Activated T-cell treated with anti-CD3 and anti-CD28 coated beads for 24 hours (primary cell): ENCODE measurements at places on chromosomes 7 and 10.

DNA sequence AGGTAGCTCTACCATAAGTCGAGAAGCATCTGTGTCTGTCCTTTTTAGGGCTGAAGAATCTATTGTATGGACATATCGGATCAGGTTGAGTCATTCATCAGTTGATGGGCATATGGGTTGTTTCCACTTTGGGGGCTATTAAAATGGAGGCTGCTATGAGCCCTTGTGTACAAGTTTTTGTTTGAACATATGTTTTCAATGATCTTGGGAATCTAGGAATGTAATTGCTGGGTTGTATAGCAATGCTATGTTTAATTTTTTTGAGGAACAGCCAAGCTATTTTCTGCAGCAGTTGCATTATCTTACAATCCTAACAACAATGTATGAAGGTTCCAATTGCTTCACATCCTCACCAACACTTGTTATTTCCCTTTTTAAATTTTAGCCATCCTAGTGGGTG lies 46.4 kb upstream of the HABP2 start:
- DNase-seq = no peak

DNA sequence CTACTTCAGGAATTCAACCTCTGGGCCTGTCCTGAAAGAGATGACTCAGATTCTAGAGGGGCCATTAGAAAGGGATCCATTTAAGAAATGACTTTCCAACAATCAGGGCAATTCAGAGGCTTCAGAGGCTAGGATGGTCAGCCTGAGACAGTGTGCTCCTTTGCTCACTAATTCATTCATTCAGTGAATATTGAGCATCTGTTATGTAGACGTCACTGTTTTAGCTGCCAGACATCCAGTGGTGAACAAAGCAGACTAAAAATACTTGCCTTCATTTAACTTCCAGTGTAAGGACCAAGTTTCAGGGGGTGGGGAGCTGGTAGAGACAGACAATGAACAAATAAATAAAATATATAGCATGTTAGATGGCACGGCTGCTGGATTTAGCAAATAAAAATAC lies 1.6 kb downstream of the KIAA1217 start:
- no peak for DNase-seq

- no peak for DNase-seq
These were observed 12.0 kb upstream of the MEST start for GRCh38 chr7:130479716-130480400.

GRCh38 chr7:92963566-92963965 lies 127.2 kb upstream of the CDK6 start:
- no peak for DNase-seq

DNA sequence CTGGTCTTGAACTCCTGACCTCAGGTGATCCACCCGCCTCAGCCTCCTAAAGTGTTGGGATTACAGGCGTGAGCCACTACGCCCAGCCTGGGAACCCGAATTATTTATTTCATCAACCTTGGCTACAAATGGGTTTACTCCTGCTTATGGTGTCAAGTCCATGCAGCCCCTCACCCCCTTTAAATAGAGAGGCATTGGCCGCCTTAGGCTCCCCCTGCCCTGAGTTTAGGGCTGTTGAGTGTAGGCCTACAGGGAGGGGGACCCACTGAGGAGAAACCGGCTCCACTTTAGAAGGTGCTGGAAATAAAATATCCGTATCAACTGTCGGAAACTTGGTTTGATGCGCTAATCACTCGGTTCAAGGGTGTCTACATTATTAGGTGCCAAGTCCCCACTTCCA lies 8.7 kb upstream of the SP8 start:
- no peak for DNase-seq

DNA sequence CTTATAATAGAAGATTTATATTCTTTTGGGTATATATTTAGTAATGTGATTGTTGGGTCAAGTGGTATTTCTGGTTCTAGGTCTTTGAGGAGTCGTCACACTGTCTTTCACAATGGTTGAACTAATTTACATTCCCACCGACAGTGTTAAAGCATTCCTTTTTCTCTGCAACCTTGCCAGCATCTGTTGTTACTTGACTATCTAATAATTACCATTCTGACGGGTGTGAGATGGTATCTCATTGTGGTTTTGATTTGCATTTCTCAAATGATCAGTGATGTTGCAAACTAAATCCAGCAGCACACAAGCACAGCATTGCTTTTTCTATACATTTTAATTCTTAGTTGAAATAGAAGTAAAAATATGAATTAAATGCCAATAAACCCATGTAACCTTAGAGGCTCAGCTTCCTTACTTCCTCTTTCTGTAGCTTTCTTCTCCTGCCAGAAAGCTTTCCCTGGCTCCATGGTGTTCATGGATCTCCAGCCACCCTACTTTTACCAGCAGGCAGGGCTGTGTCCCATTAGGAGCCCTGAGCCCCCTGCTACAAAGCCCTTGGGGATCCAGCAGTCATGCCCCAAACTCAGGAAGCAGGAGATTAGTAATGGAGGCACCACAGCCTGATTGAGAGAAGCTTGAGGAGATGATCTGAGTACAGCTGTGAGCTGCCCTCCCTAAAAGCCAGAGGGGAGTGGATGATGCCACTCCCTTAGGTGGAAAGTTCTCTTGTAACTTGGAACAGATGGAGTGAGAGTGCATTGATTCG lies 158.6 kb downstream of the TMEM178B start:
- DNase-seq = no peak

DNA sequence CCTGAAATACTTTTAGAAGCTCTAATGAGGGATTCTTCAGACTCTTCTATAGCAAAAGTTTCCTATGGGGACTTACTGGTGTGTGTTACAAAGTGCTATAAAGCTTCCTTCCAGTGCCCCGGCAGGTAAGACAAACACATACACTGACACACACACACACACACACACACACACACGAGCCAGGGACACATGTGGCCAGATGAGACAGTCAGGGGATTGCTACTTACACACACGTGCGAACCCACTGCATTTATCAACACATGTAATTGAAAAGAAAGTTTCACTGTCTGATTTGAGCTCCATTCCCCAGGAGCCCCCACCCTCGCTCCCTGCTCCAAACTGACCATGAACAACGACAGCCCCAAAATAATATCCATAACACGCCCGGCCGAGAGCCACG lies 119.8 kb downstream of the PRPF18 start:
- no peak for DNase-seq

DNA sequence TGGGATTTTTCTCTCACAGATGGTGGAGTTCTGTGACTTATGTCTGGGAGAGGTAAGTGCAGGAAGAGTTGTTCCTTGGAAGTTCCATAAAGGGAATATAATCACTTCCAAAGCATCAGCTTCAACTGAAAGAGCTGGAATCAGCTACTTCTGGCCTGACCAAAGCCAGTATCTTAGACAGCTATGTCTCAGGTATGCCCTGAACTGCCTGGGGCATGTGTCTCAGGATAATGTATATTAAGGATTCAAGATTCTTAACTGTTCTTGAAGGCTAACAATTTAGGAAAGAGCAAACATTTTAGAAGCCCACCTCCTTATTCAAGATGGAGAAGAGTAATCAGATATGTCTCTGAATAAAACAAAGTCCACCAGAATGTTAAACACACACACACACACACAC lies 12.4 kb upstream of the NOBOX start:
- DNase-seq = no peak

GRCh38 chr7:3367261-3367660 lies 66.2 kb downstream of the SDK1 start:
- no peak for DNase-seq

- DNase-seq = no peak
These were observed 7.5 kb downstream of the LAMB1 start for GRCh38 chr7:107995184-107996071.

- no peak for DNase-seq
These were observed 149.4 kb downstream of the USP6NL start for GRCh38 chr10:11462071-11462470.

DNA sequence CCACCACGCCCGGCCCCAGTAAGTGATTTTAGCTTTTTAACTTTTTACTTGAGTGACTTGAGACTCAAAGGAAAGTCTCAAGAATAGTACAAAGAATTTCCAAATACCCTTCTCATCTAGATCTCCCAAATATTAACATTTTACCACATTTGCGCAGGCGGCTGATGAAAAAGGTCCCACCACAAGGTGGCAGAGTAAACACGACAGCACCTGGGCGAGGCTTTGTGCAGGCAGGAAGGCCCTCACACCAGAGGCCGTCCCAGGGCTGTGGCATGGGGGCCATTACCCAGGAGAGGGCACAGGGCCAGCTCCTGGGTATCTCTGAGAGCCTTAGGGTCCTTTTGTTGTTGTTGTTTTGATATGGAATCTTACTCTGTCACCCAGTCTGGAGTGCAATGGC lies 50.0 kb upstream of the WIPI2 start:
- DNase-seq = peak; percentile 3

DNA sequence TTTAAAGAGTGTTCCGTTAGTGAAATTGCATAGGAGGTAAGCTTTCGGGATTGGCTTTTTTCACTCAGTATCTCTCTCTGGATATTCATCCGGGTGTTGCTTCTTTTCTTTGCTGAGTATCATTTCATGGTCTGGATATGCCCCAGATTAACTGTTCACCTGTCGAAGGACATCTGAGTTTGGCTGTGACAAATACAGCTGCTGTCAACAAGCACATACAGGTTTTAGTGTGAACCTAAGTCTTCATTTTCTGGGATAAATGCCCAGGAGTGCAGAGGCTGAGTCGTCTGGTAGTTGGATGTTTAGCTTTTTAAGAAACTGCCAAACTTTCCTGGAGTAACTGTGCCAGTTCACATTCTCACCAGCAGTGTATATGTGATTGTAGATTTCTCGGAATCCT lies 5.6 kb downstream of the DOCK1 start:
- DNase-seq = no peak

GRCh38 chr10:63515002-63515763 lies 6.0 kb upstream of the REEP3 start:
- peak; percentile 7 for DNase-seq

- DNase-seq = no peak
These were observed 131.2 kb upstream of the UNC5B start for GRCh38 chr10:71081229-71081560.

DNA sequence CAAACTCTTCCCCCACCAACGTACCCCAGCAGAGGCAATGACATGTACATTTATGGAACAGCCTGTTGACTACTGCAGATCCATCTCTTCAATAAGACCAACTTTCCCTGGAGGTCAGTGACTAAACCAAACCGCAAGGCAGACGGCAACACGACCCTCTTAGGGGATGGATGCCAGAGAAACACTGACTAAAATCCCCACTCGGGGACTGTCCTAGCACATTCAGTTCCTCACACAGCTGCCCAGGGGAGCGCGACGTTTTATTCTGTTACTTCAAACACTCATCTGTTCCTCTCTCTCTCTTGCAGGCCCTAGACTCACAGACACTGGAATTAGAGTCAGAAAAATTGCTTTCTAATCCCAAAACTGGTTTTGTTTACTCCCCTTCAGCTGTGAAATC lies 146.5 kb upstream of the PRSS1 start:
- no peak for DNase-seq

GRCh38 chr10:80582286-80582960 lies 44.7 kb downstream of the SH2D4B start:
- DNase-seq = no peak

GRCh38 chr7:26618449-26618848 lies 245.9 kb downstream of the SKAP2 start:
- DNase-seq = no peak

- peak; percentile 34 for DNase-seq
These were observed 112.4 kb upstream of the YAE1 start for GRCh38 chr7:39453743-39454355.

- DNase-seq = no peak
These were observed 619.3 kb downstream of the AUTS2 start for GRCh38 chr7:70217571-70217970.

GRCh38 chr7:5758286-5758685 lies 23.2 kb downstream of the RNF216 start:
- DNase-seq = no peak

DNA sequence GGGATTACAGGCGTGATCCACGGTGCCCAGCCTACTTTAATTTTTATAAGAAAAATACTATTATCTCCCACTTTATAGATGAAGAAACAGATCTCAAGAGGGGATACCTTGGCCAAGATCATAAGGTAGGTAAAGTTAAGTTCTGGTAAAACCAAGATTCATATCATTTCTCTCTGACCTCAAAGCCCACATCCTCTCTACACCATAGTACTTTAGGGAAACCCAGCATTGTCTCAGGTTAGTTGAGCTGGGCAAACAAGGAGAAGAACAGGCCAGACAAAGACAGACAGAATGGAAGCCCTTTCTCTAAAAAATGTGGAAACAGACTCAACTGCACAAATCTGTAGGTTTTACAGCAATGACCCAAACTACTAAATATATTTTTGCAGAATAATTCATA lies 197.7 kb upstream of the FRMD4A start:
- DNase-seq = no peak

DNA sequence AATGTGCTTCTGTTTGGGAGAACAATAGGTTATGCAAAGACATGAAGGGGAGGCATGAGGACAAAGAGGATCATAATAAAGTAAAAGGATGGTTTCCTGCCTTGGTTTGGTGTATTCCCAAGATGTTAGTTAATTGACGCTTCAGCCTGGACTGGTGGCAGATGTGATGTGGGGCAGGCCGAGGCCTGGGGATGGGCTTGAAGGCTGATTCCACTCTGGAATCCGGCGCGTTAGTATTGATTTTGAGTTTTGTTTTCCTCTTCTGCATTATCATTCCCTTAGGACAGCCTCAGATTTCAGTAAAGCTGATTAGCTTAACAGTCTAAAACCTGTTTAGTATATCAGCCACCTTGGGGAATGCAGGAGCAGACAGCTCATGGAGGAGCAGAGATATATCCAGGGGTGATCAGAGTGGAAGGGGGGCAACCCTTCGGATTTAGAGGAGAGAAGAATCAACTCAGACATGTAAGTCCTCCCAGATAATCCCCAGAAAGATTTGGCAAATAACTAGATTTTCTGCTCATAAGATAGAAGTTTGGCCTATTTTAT lies 159.8 kb upstream of the MTPN start:
- DNase-seq = no peak

DNA sequence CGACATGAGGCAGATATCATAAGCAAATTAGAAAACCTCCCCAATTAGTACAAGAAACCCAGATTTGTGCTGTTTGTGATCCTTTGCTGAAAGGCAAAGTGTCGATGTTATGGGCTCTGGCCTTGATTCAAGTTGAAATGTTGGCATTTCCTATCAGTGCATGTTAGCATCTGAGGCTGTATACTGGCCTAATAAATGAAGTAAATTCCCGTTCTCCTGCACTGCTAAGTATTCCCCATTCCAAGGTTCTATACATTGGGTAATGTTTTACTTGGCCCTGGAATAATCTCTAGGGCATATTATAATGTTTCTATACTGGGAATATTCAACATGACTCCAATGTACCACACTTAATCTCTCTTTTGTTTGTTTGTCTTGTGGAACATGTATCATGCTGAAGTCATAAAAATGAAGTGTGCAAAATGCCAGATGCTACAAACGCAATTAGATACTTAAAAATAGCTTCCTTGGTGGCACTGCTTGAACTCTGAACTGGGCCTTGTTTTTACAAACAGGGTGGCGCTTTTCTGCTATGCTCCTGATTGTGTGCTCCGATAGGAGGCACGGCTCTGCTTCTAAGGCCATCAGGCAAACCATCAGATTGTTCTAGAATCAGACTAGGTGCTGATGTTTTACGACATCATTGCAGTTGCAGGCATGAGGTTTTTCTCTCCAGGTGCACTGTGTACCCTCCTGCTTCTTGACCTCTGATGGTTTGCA lies 156.7 kb upstream of the TCF7L2 start:
- no peak for DNase-seq
